ENCODE measurements at places on chromosomes 7 and 10.

DNA sequence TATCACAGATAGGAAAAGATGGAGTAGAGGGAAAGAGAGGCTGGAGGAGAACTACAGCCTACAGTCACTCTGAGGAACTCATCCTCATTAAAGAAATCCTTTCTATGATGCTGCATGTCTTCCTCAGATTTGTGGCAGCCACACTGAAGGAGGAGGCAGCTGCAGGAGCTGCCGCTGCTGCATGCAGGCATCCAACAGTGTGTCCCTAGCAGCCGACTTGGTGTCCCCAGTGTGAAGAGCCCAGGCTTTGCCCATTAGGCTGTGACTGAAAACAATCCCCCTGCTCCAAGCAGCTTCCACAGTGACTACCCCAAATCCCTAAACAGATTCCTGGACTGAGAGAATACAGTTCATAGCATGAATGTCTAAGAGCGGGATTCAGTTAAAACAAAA lies 23.1 kb downstream of the SKIDA1 start:
- DNase-seq = no peak

GRCh38 chr10:96701265-96701664 lies 19.0 kb downstream of the PIK3AP1 start:
- DNase-seq = no peak

- no peak for DNase-seq
Measured at GRCh38 chr7:121303422-121304101, 25.2 kb upstream of the WNT16 start.

DNA sequence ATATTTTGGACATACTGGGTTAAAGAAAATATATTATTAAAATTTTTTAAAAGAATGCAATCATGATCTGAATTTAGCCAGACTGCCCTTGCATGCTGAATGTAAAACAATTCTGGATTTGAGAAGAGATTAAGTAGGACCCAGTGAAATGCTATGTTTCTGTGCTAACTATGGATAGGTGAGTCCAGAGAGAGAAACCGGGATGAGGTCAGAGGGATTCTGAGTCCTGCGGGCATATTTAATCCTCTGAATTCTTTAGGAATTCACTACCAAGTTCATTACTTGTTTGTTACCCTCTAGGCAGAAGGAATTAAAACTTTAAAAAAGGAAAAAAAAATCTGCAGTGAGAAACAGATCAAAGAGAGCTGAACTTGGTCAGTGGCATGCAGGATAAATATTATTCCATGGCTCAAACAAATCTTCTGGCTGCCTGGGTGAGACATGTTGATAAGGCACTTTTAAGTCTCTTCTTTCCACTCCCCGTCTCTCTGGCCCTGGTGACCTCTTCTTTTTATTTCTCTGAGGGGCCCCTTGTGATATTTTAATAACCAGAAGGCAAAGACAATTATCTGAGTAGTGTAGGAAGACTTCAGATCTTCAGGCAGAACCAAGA lies 50.2 kb upstream of the LYZL1 start:
- no peak for DNase-seq
